ENCODE measurements at places on chromosomes 16 and 17. TPM values are rescaled to one million over a fixed set of nuclear protein-coding genes. Genes with fewer than 3 reads are reported as not detected.

DNA sequence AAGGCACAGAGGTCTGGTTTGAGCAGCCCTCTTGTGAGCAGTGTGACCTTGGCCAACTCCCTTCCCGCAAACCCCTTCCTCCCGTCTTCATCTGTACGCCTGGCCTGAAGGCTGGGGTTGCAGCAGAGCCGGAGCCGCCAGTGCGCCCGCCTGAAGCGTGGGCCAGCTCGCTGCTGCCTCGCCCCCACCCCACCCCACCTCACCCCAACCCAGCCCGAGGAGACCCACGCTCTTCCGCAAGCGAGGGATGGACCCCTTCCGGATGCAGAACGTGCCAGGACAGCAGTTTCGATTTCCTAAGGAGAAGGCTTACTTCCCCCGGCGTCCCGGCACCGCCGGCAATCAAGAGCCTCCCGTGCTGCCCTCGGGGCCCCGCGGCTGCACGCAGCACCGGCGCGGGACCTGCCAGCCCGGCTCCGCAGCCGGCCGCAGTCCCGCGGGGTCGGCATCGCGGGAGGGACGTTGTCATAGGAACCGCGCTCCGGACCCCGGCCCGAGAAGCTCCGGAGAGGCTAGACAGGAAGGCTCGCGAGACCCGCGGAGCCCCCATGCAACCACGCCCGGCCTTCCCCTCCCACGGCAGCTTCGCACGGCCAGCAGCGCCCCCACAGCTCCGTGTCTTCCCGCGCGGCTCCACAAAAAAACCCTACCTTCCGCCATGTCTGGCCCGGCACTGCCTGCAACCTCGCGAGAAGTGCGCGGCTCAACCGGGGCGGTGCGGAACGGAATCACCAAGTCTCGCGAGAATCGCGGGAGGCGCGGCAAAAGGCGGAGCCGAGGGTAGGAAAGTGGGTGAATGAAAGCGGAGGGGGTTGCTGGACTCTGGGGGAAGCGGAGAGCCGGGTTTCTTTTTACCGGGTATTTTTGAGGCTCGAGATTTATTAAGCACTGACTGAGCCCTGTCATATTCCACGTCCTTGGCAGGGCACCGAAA, at the start of gene ANKFY1:
ANKFY1 (minus strand) TSS at position 698 of the 934 bp plus-strand sequence; CDS start at position 660, 38 bp downstream.
- peak; percentile 99 for DNase-seq

The KRT40 gene
- total RNA-seq, result not detected

GRCh38 chr17:76199469-76199868, 40.8 kb downstream of the RNF157 start:
- DNase-seq, result peak; percentile 62

The KRT31 gene
- not detected for total RNA-seq

- DNase-seq, result peak; percentile 20
These were observed 31.3 kb downstream of the ZCCHC14 start for GRCh38 chr16:87461466-87461991.

- DNase-seq, result no peak
These were observed 38.4 kb downstream of the BAHCC1 start for GRCh38 chr17:81433656-81434055.

The CMIP gene
- 28.1 TPM for total RNA-seq

- no peak for DNase-seq
These were observed 23.6 kb downstream of the RAB11FIP4 start for GRCh38 chr17:31415004-31415454.

DNA sequence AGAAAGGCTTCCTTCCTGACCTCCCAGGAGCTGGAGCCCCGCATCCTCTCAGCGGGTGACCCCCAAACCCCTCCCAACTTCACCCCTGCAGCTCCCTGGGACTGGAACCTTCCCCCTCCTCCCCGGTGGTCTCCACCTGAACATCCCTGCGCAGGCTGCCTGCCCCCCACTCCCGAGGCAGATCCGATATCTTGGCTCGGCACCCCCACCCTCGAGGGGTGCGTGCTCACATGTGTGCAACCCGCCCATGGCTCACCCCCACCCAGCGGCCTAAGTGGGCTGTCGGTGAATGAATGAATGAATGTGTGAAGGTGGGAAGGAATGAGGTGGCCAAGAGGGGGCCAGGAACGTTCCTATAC, 39.7 kb downstream of the SLC7A5 start:
- no peak for DNase-seq

- no peak for DNase-seq
These were observed 37.2 kb downstream of the ITGAE start for GRCh38 chr17:3763777-3764170.

DNA sequence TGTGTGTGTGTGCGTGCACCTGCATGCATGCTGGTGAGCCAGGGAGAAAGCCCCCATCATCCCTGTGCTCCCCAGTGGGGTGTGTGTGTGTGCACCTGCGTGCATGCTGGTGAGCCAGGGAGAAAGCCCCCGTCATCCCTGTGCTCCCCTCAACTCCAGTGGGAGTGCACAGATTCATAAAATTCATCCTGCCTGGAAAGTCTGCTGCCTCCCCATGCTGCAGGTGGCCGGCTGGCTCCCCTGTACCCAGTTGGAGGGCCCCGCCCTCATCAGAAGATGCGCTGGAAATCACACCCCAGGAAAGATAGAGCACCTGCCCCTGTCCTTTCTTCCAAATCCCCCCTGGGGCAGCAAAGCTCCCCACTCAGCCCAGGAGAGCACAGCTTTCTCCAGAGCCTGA, 84.8 kb upstream of the DOC2B start:
- DNase-seq, result no peak

The KNOP1 gene
- total RNA-seq, result 34.4 TPM

DNA sequence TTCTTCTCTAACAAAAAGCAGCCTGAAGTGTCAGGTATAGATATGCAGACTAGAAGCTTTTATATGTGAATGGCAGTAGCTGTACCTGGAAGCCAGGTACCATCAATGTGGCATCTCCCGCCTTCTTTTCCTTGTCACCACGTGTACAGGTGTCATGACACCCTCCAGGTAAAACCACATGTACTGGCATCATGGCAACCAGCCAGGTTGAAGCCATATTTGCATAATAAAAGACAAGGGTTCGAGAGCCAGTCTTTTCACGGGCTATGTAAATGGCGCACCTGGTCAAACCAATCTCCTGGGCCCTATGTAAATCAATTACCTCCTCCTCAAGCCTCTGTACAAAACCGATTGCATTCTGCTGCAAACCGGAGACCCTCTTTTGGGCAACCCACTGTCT, 541.3 kb downstream of the CDH11 start:
- no peak for DNase-seq

The AURKB gene
- 177 TPM for total RNA-seq

- DNase-seq, result no peak
These were observed 1108.0 kb downstream of the CDH11 start for GRCh38 chr16:64013856-64014255.

- no peak for DNase-seq
These were observed 16.2 kb upstream of the MRC2 start for GRCh38 chr17:62611292-62611691.

GRCh38 chr17:57899391-57899790, 49.5 kb upstream of the MRPS23 start:
- no peak for DNase-seq

The SLC13A2 gene
- total RNA-seq, result not detected

GRCh38 chr16:1919327-1919998, 1.2 kb upstream of the HS3ST6 start:
- no peak for DNase-seq

The SOST gene
- total RNA-seq, result not detected

- DNase-seq, result no peak
These were observed 401.2 kb downstream of the SEC14L1 start for GRCh38 chr17:77542011-77542410.

The HDAC5 gene
- total RNA-seq, result 18.2 TPM

The CCL1 gene
- total RNA-seq, result not detected

- no peak for DNase-seq
These were observed 223.9 kb upstream of the HS3ST3A1 start for GRCh38 chr17:13825526-13826040.

- no peak for DNase-seq
These were observed 51.9 kb upstream of the ADORA2B start for GRCh38 chr17:15892731-15893657.

The SCARF1 gene
- 2.5 TPM for total RNA-seq

The METTL9 gene
- total RNA-seq, result 99.5 TPM

DNA sequence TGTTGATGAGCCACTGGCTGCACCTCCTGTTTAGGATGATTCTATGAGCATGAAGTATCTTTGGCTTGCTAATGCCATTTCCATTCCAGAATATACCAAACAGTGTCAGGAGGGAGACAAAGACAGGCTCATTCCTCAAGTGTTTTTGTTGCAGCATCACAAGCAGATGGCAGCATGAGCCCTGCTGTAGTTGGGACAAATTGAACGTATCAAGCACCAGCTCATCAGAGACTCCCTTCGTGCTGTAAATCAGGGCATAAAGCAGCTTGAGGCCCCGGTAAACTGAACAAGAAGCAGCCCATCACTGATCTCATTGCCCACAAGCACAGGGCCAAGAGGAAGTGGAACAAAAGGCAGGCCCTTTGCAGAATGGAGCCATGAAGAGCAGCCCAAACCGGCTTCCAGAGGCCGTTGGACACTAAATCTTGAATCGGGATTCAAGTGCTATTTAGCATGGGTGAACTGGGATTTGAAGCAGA, 45.9 kb upstream of the HS3ST3A1 start:
- DNase-seq, result no peak

The PYCARD gene
- total RNA-seq, result 5.0 TPM

- no peak for DNase-seq
These were observed 152.0 kb downstream of the ZFHX3 start for GRCh38 chr16:72895951-72896350.

The PCYT2 gene
- 20.8 TPM for total RNA-seq

The HOXB9 gene
- total RNA-seq, result 4.0 TPM

- no peak for DNase-seq
These were observed 51.6 kb upstream of the NLRP1 start for GRCh38 chr17:5635949-5636348.

The INCA1 gene
- 0.29 TPM for total RNA-seq

DNA sequence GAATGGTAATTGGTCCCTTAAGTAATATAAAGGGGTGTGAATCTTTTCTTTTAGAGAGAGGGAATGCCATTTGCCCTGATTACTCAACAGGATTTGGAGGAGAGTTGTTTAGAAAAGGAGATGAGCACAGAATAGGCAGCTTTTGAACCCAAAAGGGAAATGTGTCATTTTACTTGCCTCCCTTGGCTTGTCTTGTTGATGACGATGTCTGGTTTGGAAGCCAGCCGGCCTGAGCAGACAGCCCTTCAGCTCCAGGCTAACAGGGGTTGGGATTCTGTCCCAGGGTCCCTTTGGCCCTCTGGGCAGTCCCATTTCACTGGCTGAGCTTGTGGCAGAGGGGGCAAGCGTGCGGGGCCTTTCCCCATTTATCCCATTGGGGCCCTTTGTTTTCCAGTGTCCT, 22.3 kb upstream of the PRKAR1A start:
- DNase-seq, result no peak

GRCh38 chr17:2412561-2413021, 11.7 kb upstream of the MNT start:
- DNase-seq, result no peak

The SLC9A5 gene
- total RNA-seq, result 5.8 TPM

The SOX9 gene
- total RNA-seq, result not detected

DNA sequence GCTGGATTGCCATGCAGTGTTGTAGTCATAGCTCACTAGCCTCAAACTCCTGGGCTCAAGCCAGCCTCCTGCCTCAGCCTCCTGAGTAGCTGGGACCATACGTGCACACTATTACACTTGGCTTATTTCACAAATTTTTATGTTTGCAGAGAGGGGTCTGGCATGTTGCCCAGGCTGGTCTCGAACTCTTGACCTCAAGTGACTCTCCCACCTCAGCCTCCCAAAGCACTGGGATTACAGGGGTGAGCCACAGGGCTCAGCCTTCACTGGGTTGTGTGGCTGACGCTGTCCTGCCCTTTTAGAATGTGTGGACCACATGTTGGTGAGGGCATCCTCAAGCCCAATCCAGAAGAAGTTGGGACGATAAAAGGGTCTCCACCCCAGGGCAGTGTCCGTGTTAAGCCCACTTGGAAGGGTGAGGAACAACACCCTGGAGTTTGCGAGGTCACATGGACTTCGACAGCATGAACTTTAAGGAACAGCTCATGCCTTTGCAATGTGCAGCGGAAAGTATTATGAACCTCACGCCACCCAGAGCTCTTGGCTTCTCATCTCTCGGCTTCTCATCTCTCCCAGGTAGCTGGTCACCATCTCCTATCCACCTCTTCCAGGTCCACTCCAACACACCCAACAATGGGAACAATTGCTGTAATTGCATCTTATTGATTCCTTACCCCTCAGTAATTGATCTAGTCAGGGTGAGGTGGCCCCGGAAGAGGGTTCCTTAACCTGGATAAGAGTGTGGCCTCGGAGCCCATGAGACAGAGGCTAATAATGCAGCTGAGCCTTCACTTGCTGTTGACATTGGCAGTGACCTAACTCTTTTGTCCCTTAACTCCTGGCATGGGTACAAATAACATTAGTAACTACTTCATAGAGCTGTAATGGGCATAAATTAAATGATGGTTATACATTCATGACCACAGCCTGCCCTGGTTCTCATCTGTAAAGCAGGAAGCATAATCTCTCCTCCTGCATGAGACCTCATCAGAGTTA, 6.7 kb downstream of the FOXL1 start:
- DNase-seq, result no peak

The UNC13D gene
- 156 TPM for total RNA-seq

Measured in activated naive CD8-positive, alpha-beta T cell treated with anti-CD3 and anti-CD28 coated beads for 36 hours (primary cell).